ENCODE measurements at places on chromosomes 4 and X.

DNA sequence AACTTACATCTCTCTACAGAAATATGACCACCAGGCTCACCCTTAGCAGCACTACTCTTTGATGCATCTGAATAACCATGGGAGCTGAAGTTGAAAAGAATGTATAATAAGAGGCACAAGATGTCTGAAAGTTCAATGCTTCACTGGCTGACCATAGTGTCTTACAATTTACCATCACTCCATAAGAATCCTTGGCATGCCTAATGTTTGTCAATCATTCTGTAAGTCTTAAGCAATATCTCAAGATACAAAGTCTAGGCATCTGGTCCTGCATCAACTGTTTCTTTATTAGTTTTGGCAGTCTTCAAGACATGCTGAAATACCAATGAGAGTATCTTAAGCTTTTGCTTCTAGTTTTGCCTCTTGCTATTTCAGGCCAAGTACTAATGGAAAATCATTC is 755.5 kb downstream of the STIM2 start:
- no peak for DNase-seq

- DNase-seq = no peak
Observed at GRCh38 chr4:128830906-128831503, 21.5 kb downstream of the JADE1 start.

DNA sequence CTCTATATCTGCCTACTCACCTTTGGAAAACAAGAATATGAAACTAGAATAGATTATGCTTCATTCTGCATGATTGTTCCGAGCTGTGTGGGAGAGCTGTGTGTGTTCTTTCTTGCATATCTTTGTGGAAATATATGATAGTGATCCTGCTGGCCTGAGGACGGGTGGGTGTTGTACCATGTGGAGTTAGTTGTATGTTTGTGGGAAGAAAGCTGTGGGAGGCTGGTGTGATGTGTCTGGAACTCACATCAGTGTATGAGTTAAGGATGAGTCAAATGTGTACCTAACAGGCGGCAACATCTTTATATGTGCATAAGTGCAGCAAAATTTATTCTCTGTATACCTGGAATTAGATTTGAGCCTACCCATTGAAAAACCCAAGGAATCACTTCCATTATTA is 208.1 kb upstream of the ADGRL3 start:
- DNase-seq = no peak

DNA sequence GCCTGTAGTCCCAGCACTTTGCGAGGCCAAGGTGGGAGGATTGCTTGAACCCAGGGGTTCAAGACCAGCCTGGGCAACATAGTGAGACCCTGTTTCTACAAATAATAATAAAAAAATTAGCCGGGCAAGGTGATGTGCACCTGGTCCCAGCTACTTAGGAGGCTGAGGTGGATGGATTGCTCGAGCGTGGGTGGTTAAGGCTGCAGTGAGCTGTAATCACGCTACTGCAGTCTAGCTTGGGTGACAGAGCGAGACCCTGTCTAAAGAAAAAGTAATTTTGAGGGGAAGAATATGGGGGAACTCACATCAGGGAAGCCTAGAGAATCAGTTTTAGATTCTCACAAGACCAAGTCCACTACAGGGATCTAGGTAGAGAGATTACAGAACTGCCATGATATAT is 28.9 kb upstream of the LCORL start:
- no peak for DNase-seq

- DNase-seq = no peak
Observed at GRCh38 chr4:42533042-42533441, 123.9 kb downstream of the ATP8A1 start.

DNA sequence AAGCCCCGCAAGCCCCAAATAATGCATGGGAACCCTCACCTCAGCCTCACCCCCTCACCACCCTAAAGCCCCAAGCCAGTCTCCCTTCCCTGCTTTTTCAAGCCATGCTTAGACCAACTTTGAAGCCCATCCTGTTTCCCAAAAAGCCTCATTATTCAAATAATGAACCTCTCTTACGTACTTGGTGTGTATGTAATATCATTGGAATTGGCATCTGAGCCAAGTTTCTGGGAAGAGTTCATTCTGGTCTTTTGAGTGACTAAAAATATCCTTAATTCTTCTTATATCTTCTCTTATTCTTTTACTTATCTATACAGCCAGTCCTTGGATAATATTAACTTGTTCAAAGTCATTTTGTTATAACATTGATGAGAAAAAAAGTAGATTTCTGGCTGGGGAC is 875.8 kb upstream of the SLIT2 start:
- DNase-seq = no peak

GRCh38 chr4:10002278-10002677 is 19.0 kb downstream of the SLC2A9 start:
- no peak for DNase-seq

DNA sequence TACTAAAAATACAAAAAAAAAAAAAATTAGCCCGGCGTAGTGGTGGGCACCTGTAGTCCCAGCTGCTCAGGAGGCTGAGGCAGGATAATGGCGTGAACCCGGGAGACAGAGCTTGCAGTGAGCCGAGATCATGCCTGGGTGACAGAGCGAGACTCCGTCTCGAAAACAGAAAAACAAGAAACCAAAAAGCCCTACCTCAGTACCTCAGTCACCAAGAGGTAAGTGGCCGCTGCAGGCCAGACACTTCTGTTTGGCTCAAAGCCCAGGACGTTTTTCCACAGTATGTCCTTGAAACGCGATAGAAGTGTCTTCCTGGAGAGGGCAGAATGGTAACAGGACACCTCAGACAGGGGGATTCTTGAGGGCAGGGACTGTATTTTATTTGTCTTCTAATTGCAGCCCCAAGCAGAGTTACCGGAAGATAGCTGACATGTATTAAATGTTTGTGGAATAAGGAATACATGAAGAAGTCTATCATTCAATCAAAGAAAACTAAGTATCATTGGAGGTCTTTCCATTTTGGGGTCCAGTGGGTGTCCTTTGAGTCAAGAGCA is 63.6 kb downstream of the CLNK start:
- no peak for DNase-seq

GRCh38 chr4:189941005-189941450 is 356 bp downstream of the FRG1 start:
- DNase-seq = no peak

- DNase-seq = no peak
Observed at GRCh38 chr4:140427919-140428471, 547 bp upstream of the CLGN start.

GRCh38 chr4:67746797-67747495 is 7.2 kb downstream of the GNRHR start:
- no peak for DNase-seq

DNA sequence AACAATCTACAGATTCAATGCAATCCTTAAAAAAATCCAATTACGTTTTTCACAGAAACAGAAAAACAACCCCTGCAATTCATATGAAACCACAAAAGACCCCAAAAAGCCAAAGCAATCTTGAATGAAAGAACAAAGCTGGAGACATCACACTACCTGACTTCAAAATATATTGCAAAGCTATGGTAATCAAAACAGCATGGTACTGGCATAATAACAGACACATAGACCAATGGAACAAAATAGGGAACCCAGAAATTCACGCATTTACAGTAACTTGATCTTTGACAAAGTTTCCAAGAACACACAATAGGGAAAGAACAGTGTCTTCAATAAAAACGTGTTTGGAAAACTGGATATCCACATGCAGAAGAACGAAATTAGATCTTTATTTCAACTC is 14.6 kb downstream of the MGAT4D start:
- no peak for DNase-seq

- no peak for DNase-seq
Observed at GRCh38 chrX:12065251-12065650, 73.0 kb upstream of the FRMPD4 start.

DNA sequence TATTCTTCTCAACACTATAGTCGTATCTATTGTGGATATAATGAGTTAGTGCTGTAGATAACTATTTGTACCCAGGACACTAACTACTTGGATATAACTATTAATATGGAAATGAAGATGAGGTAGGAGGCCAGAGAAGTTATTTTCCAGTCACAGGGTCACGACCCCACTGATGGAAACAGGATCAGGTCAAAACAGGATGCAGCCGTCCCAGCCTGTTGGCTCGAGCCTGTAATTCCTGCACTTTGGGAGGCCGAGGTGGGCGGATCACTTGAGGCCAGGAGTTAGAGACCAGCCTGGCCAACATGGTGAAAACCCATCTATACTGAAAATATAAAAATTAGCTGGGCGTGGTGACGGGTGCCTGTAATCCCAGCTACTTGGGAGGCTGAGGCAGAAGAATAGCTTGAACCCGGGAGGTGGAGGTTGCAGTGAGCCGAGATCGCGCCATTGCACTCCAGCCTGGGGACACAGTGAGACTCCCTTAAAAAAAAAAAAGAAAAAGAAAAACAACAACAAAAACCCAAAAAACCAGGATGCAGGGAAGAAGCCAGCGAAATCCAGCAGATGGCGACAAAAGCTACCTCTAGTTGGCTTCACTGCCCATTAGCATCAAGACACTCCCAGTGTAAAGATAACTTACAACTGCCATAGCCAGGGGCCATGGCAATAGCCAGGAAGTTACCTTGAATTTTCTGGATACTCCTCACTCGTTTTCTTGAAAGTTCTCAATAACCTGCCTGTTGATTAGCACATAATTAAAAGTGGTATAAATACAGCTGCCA is 37.9 kb upstream of the NKAP start:
- peak; percentile 32 for DNase-seq

- DNase-seq = peak; percentile 24
Observed at GRCh38 chrX:23901805-23902204, 5.9 kb downstream of the APOO start.

- no peak for DNase-seq
Observed at GRCh38 chr4:21470535-21470934, 478.0 kb downstream of the KCNIP4 start.
